ENCODE measurements at places on chromosomes 16 and 17.
A peak's percentile ranks its signal among the peaks of the same experiment; 100 is the strongest.

DNA sequence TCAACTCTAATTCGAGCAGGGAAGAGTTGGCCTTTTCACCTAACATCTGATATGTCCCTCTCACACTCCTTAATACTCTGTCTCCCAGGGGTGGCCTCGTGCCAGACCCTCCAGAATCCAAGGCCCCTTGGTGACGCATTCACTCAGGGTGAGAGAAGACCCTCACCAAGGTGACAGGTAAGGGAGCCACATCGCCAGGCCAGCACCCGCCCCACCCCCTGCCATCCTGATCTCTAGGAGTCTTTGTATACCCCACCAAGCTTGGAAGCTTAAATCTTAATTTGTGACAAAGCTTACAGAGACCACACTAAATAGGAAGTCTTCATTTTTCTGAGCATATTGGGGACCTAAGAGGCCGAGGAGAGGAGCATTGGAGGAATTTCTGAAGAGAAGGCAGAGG, 286.1 kb downstream of the IRF8 start:
- no peak for DNase-seq

GRCh38 chr17:31390426-31390747, 1.1 kb upstream of the RAB11FIP4 start:
- no peak for DNase-seq

DNA sequence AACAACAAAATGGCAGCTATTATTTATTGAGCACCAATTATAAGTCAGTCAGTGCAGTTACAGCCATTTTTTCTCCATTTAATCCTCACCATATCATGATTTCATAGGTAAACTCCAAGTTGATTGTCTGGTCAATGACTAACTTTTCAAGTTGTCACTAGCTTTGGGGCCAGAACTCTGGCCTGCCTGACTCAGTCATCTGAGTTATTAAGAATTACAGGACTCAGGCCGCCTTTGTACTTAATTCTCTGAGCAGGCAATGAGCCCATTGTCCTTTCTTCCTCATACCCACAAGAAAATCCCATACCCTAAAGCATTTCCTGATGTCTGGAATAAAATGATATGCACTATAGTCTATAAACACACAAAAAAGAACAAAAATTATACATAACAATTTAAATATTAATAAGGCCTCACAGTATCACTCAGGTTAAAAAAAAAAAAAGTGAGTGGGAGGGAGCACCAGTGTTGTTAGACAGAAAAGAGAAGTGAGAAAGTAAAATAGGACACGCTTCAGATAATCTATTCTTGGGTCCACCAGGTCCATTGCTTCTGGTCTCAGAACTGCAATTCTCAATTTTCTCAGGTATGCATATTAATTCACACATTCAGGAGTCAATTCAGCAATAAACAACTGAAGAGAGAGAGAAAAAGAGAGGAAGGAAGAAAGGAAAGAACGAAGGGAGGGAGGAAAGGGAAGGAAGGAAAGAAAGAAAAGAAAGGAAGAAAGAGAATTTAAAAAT, 70.2 kb downstream of the SPAG9 start:
- DNase-seq: no peak

DNA sequence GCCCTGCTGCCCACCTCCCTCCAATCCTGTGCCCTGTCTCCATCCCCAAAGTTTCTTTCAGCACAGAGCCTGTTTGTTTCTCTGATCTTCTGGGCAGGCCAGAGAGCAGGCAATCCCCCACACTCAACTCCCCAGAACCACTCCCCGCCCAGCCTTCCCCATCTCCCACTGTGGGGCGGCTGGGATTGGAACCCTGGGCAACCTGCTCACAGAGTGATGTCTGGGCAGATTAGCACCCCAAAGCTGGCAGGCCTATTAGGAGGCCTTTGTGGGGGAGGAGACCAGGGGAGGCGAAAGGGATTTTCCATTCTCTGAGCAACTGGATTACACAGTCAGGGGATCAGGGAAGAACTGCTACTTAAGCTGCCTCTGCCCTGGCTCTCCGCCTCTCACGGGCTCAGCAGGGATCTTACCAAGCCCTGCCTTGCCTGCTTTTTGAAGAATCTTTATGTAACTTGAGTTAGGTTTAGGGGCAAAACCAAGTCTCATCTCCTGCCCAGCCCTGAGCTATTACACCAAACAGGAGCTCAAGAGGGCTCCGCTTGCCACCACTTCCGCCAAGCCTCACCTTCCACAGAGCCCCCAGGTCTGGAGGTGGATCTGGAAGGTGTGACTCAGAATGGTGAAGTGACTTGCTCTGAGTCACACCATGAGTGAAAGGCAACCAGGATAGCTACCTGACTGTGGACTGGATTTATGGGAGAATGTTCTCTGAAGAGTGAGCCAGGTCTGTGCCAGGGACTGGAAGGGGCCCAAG, 16.0 kb upstream of the LHX1 start:
- DNase-seq: peak; percentile 57

- no peak for DNase-seq
Measured at GRCh38 chr16:17777408-17777863, 306.7 kb upstream of the XYLT1 start.

DNA sequence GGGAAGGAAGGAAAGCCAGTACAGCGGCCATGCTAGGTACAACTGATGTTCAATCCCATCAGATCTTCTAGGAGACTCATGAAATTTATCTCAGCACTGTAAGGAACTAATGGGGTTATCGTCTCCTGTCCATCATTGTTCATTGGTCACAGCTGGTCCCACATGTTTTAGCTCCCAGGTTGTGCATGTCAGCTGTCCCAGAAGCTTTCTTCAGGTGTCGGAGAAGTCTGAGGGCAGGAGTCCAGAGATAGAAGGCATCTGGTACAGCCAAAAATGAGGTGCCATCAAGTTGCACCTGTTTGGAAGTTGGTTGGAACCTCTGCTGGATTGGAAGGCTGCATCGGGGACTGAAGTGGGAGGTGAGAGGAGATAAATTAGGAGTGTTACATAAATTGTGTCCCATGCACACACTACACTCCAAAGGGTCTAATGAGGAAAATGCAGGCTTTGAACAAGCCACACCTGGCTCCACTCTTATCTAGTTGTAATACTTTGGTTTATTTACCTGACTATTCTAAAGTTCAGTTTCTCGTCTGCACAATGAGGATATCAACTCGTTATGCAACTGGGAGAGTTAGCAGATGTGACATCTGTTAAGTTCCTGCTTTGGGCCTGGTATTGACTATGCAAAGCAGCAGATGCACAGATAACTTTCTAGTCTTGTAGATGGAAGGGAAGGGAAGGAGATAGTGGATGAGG, 62.9 kb downstream of the MAP2K6 start:
- DNase-seq: no peak

GRCh38 chr16:75727221-75727620, 931 bp upstream of the CPHXL start:
- no peak for DNase-seq

- DNase-seq: no peak
Measured at GRCh38 chr17:37547986-37548385, 58.3 kb downstream of the DUSP14 start.

DNA sequence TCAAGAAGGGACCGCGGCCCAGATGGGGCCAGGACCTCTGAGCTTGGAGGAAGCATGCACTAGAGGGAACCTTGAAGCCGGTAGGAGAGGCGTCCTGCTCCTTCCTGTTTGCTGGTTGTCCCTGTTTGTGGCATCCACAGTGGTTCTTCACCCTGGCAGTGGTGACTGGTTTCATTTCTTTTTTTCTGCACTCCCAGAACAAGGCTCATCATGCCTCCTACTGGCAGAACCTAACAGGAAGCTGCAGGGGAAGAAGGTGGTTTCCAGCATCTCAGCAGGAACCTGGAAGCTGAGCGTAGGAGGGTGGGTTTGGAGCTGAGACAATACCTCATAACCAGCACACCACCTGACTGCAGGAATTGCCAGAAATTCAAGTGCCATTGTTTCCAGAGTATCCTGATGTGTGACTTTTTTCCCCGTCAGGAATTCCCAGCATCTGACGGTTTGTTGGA, 5.8 kb downstream of the TMEM231 start:
- DNase-seq: peak; percentile 9

DNA sequence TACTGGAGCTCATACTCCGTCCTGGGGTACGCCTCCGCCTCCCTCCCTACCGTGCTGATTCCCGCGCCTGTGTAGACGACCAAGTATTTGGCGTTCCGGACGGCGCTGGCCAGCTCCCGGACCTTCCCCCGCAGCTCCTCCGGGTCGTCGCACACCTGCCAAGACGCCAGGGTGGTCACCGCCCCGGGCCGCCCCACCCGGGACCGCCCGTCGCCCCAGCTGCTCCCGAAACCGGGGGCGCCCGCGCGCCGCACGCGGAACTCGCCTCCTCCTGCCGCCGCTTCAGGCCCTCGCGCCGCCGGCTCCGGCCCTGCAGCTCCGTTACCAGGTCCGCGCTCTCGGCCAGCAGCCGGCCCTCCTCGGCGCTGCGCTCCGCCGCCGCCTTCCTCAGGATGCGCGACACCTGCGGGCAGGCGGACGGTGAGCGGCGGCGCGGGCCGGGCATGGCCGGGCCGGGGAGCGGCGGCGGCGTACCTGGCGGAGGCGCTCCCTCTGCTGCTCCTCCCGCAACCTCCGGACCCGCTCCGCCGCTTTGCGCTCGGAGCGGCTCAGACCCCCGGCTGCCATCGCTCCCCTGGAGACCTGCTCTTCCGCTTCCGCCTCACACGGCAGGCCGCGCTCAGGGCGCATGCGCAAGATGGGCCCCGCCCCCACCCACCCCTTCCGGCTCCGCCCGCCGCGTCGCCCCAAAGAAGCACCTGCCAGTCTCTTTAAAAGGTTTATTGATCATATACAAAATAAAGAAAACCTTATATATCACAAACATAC, at the start of gene SIRT7:
SIRT7 (minus strand) TSS at position 612 of the 768 bp plus-strand sequence; CDS start at position 567, 45 bp downstream.
- peak; percentile 78 for DNase-seq

DNA sequence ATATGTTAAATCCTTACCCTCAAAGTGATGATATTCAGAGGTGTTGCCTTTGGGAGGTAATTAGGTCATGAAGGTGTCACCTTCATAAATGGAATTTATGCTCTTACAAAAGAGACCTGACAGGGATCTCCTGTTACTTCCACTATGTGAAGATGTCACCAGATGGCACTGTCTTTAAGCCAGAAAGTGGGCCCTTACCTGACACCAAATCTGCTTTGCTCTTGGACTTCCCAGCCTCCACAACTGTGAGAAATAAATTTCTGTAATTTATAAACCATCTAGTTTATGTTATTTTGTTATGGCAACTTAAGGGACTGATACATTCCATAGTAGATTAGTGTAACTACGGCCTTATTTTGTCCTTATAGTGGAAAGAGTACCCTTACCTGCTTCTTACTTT, 358.3 kb upstream of the SALL1 start:
- DNase-seq: no peak

DNA sequence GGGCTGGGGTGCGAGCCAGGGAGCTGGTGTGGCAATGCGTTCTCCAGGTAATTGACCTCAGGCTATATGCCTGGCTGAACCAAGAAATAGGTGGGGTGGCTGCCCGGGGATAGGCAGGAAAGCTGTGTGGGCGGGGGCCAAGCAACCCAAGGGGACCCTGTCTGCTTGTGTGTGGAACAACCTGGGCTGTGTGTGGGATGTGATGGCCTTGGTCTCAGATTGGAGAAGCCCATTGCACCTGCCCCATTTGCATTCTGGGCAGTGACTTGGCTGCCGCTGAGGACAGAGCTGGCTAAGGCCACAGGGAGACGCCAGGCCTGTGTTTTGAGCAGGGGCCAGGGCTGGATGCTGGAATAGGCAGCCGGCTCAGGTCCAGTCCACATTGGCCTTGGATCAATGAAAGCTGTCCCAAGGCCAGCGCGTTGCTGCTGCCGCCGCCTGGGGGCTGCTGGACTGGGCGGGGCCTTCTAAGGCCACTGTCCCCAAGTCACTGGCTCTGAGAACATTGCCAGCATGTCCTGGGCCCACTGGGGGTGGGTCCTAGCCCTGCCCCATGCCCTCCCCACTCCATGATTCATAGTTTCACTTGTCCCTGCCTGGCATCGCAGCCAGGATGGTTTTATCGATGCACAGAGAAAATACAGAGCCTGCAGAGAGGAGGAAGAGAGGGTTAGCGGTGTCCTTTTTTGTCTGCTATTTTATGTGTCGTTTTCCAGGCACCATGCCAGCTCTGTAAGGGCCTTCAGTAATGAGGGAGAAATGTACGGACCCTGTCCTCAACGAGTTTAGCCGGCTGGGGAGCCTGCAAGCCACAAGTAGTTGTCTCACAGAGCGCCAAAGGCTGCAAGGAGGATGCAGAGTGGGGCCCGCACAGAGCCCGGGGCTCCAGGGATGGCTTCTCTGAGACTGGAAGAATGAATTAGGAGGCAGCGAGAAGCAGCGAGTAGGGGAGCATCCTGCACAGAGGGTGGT, 43.9 kb downstream of the NKD1 start:
- DNase-seq: no peak

DNA sequence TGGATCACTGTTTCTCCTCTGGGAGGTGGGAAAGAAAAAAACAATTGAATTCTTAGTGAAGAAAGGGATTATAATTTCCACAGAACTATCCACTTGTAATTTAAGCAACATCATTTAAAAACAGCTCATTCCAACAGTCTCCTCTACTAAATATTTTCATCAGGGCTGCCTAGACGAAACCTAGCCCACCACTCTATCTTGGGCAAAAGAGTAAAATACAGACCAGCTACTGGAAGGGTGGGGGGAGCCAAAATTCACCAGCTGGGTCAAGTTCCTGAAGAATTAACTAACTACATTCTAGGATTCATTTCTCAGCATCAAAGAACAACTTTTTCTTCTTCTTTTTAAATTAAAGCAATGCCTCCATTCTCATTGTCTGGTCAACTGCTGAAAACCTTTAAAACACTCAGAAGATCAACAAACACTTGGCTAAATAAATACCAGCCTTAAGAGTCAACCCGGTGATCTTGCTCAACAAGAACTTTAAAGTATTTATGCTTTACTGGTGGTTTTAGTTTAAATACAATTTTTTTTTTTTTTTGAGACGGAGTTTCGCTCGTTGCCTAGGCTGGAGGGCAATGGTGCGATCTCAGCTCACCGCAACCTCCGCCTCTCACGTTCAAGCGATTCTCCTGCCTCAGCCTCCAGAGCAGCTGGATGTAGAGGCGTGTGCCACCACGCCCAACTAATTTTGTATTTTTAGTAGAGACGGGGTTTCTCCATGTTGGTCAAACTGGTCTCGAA, 25.2 kb downstream of the KANSL1 start:
- no peak for DNase-seq

DNA sequence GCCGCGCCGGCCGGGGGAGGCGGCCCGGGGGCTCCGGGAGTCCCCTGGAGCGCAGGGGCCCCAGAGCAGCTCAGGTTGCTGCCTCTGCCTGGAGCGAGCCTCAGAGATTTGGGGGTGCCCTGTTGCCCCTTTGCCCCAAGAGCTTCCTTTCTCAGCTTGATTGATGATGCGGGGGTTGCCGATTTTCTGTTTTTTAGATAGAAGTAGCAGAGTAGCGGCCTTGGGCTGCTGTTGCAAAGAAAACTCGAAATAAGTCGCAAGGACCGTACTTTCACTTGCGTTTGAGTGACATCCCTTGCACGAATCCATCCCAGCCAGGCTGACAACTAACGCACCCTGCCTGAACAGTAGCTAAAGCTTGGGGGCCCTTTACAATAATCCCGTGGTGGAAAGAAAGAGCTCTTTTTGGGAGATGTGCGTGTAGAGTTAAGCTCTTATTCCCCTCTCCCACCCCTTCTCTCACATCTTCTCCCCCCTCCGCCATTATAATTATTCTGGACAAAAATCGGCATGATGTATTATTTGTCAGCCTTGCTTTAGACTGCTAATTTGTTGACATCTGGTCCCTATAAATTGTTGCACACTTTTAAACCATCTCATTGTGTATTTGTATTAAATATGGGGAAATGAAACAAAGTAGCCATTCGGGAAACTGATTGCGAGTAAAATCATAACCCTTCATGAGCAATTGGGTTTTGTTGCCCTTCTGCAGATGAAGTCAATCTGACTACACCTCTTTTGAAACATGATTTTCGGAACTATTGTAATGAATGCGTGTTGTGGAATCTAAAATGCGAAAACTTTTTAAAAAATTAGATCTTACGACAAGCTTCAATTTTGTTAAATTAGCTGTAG, 873 bp downstream of the USP10 start:
- DNase-seq: no peak
